ENCODE measurements at places on chromosomes 6 and 20.

GRCh38 chr6:8674126-8674525 is 238.8 kb upstream of the SLC35B3 start:
- no peak for DNase-seq

DNA sequence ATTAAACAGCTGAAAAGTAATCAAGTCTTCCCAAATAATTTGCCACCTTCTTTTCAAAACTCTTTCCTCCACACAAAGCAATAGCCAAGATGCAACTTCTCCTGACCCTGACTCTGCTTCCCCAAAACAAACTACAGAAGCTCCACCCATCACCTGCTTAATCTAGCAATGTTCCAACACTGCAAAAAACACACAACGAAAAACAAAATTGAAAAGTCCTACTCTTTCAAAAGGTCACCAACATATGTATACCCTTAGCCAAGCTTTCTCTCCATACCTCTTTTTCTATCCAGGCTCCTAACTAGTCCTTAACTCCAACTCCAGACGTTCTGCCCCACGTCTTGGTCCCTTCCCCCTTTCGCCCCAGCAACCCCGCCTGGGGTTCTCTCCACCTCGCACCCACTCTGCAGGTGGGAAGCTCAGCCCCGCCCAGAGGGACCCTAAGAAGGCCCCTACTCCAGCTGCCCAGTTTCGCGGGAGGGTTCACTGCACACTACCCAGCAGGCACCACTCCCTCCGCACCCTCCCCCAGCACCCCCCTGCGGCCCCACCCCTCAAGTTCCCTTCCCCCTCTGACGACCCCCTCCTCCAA is 717 bp downstream of the CSNK2A1 start:
- no peak for DNase-seq

GRCh38 chr20:11274141-11274594 is 600.4 kb upstream of the JAG1 start:
- peak; percentile 59 for DNase-seq

- DNase-seq, result no peak
Measured at GRCh38 chr6:112183271-112183671, 71.1 kb downstream of the LAMA4 start.

GRCh38 chr6:85594197-85594930 is 706 bp upstream of the SNX14 start:
- no peak for DNase-seq

DNA sequence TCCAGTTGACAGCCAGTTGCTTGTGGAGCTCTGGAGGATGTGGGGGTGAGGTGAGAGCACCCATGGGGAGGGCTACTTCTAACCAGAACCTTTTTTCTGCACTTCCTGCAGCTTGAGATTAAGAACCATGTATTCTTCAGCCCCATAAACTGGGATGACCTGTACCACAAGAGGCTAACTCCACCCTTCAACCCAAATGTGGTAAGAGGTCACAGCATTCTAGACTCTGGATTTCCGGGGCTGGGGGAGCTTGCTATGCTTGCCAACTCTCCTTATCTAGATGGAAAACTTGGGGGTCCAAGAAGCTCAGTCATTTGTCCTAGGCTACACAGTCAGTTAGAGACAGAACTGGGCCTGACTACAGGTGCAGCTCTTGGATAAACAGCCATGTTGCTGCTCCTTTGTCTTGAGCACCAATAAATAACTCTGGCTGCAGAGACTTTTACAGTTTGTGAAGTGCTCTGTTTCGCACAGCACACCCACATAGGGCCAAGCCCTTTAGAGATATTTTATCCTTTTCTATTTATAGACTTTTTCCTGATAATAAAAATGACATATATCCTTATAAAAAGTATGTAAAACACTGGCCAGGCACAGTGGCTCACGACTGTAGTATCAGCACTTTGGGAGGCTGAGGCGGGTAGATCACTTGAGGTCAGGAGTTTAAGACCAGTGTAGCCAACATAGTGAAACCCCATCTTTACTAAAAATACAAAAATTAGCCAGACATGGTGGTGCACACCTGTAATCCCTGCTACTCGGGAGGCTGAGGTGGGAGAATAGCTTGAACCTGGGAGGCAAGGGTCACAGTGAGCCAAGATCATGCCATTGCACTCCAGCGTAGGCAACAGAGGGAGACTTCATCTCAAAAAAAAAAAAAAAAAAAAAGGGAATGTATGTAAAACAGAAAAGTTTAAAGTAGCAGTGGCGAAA is 10.6 kb upstream of the IFT52 start:
- no peak for DNase-seq

- no peak for DNase-seq
Measured at GRCh38 chr6:48619771-48620170, 508.8 kb upstream of the PTCHD4 start.

GRCh38 chr6:134323698-134324097 is 5.8 kb upstream of the SGK1 start:
- no peak for DNase-seq

DNA sequence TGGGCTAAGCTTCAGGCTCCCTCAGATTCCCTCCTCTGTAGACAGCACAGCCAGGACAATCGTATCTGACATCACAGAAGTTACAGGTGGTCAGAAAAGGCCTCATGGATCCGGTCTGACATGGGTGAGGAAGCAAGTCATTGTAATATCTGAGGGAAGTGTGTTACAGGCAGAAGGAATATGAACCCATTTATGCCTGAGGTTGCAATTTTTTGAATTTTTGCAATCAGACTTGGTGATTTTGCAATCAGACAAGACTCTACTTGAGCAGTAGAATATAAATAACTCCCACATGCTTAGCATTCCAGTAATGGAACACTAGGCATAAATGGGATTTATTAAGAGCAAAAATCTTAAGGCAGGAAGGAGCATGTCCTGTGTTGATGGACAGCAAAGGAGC is 52.1 kb downstream of the CBLN4 start:
- DNase-seq, result no peak

GRCh38 chr6:967701-968100 is 274.8 kb upstream of the EXOC2 start:
- DNase-seq, result no peak

DNA sequence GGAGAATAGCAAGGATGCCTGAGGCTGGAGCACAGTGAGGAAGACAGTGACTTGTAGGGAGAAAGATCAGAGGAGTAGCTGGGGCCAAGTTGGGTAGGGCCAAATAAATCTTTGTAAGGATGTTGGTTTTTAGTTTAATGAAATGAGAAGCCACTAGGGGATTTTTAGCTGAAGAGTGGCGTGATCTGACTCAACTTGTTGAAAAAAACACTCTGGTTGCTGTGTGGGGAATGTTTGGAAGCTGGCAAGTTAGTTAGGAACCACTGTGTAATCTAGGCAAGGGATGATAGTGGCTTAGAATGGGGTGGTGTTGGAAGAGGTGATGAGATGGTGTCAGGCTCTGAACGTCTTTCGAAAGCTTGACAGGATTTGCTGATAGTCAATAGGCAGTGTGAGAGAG is 176.1 kb upstream of the HDDC2 start:
- DNase-seq, result no peak

Data from LNCaP clone FGC (cell line).